ENCODE measurements at places on chromosomes 3 and 15.
A peak's percentile ranks its signal among the peaks of the same experiment; 100 is the strongest.

- DNase-seq: no peak
Observed at GRCh38 chr3:194265505-194265892, 85.6 kb downstream of the CPN2 start.

DNA sequence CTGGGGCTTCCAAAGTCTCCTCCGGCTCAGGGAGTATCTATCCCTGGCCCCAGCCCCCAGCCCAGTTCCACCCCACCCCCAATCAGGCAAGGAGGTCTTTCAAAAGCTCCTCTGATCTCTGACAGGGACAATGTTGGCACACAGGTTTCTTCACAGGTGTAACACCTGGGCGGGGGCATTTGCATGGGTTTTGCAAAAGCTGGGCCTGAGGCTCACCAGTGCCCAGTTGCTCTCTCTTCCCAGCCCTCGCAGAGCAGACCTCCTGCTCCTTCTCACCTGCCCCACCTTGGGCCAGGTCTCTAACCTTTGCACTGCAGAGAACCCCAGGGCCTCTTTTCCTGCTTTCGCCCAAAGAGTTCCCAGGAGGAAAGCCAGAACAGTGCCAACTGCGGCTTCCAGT, 8.6 kb upstream of the CSK start:
- DNase-seq: no peak

DNA sequence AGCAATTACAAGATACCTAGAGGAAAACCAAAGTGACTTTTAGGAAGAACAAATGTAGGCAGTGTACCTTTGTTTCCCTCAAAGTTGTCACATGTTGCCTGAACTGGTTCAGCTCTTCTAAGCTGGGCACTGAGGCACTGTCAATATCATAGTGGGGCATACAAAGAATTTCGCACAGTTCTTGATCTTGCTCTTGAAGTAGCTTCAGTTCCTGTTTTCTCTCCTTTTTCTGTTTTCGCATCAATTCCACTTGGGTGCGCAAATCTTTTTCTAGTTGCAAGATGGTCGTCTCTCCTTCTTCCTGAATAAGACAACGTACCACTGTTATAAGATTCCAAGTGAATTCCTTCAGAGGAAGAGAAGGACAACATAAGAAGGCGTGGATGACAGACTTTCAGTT, 12.7 kb downstream of the PRC1 start:
- peak; percentile 8 for DNase-seq

DNA sequence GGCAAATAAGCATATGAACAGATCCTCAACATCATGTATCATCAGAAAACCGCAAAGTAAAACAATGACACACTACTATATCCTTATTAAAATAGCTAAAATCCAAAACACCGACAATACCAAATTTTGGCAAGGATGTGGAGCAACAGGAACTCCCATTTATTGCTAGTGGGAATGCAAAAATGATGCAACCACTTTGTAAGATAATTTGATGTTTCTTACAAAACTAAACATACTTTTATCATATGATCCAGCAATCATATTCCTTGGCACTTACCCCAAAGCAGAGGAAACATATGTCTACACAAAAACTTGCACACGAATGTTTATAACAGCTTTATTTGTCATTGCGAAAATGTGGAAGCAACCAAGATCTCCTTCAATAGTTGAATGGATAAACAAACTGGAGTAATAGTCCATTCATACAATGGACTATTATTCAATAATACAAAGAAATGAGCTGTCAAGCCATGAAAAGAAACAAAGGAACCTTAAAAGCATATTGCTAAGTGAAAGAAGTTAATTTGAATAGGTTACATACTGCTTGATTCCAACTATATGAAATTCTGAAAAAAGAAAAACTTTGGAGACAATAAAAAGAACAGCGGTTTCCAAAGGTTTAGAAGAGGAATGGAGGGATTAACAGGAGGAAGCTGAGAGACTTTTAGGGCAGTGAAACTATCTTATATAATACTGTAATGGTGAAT, 172.0 kb downstream of the VPS13C start:
- DNase-seq: no peak

Data from memory B cell (primary cell).